Keratinocyte (primary cell): ENCODE measurements at places on chromosomes 1 and 21.

DNA sequence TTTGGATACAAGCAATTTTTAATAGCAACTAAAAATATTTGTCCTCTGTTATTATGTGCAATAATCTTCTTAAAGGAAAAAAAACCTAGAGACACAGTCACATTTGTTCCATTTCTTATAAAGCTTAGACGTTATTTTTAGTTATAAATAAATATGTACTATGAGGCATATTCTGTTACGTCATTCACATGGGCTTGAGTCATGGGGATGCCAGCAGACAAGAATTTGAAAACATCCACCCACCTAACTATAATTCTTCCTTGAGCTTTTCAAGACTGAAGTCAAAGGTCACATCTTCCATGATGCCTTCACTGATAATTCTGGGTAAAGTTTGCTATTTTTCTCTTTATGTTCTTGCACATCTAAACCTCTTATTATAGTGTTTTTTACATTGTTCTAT, 268.8 kb downstream of the KCTD3 start:
- no peak for DNase-seq

GRCh38 chr1:81852961-81853360, 52.2 kb downstream of the ADGRL2 start:
- no peak for DNase-seq

GRCh38 chr1:97593192-97593591, 327.6 kb downstream of the DPYD start:
- no peak for DNase-seq

- DNase-seq = no peak
Measured at GRCh38 chr1:34450325-34450724, 273.6 kb downstream of the C1orf94 start.

GRCh38 chr1:91450260-91450659, 45.6 kb upstream of the HFM1 start:
- DNase-seq = no peak

- DNase-seq = no peak
Measured at GRCh38 chr21:31448496-31448895, 104.4 kb upstream of the TIAM1 start.

DNA sequence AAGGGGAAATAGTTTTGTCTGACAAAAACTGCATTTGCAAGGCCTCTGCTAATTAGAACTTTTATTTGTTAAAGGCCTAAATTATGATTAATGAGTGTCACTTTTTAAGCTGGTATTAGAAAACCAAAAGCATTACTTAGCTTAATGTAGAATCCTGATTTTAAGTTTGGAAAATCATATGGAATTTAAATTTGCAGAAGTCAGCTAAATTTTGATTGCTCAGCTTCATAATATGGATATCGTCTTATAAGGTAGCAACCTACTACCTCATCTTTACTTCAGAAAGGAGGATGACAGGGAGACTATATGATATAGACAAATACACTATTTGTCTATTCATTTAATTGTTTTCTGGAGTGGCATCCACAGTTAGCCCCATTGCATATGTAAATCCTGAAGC, 114.0 kb downstream of the USP25 start:
- no peak for DNase-seq

DNA sequence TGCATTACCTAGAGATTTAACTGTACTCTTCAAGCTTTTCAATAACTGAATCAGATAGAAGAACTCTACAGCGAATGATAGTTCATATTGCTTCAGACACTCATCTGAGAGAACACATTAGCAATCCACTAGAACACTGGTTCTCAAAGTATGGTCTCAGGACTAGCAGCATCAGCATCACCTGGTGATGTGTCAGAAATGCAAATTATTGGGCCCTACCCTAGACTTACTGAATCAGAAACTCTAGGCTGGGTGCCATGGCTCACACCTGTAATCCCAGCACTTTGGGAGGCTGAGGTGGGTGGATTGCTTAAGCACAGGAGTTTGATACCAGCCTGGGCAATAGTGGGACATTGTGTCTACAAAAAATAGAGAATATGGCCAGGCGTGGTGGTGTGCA, 24.9 kb upstream of the GLIS1 start:
- DNase-seq = no peak

DNA sequence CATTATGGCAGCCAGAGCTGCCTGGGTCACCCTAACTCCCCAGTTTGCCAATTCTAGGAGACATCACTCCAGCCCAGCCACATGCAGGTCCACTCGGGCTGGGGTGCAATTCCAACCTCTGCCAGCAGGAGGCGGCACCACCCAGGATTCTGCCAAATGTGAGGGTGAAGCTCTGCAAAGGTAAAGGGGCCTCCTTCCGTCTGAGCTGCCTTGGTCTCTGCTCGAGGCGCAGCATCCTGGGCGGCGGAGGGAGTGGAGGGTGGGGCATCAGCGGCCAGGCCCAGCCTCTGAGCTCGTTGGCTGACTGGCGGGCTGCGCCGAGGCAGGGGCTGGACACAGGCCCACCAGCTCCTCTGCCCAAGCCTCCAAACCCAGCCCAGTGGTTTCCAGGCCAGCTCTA, 63.8 kb downstream of the ARHGEF16 start:
- DNase-seq = no peak
